ENCODE measurements at places on chromosomes 1 and 21.

GRCh38 chr1:188325211-188325610, 1496.5 kb downstream of the PLA2G4A start:
- DNase-seq = no peak

- DNase-seq = no peak
Observed at GRCh38 chr1:160618763-160619274, 28.0 kb downstream of the SLAMF1 start.

- DNase-seq = no peak
Observed at GRCh38 chr1:14842361-14842760, 243.9 kb downstream of the KAZN start.

DNA sequence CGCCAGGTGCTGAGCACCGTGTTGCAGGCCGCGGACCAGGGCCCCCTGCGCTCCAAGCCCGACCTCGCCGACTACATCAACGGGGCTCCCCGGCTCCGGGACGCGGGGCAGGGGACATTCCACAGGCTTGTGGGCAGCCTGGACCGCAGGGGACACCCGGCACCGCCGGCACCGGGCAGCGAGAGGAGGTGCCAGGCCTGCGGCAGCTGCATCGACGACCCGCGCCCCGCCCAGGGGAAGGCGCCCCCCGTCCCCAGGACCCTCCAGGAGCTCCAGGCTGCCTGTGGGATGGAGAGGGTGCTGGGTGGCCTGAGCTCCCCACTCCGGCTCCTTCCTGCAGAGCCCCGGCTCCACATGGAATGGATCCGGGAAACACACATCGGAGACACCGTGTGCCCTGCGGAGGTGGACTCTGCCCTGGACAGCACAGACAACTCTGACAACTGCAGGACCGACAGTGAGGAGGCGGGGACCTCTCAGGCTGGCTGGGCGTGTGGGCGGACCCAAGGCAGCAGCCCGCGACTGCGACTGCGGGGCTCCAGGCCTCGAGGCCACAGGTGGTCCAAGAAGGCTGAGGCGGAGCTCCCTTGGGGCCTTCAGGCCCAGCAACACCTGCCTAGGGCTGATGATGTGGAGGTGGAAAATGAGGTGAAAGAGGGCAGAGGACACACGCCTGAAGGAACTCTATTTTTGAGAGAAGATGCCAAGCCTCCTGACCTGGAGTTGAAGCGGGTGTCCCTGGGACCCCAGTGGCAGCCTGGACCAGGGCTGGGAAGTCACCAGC, 22.8 kb downstream of the KIAA1614 start:
- no peak for DNase-seq

DNA sequence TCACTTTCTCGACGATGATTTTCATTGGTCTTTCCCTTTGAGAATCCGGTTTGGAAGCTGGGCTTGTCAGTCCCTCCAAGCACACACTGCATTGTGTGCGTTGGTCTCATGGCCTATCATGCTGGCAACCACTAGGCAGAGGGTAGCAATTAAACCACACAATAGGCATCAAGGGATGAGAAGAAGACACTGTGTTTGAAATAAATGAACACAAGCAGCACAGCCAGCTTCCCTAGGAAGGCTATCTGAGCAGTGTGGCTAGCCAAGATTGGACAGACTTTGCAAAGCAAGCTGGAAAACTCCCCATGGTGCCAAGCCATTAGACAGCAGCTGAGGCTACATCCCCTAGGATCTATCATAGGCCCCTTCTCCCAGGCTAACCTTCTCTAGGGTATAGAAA, 288.7 kb downstream of the NUF2 start:
- no peak for DNase-seq

- DNase-seq = peak; percentile 69
Observed at GRCh38 chr21:36859744-36860501, 106.5 kb downstream of the HLCS start.

- no peak for DNase-seq
Observed at GRCh38 chr1:12215118-12215961, 14.5 kb upstream of the VPS13D start.

GRCh38 chr1:31532173-31532572, 44.1 kb upstream of the TINAGL1 start:
- no peak for DNase-seq

Measured in NCI-H2029 (cell line).